ENCODE measurements at places on chromosomes 6 and 20. TPM values are rescaled to one million over a fixed set of nuclear protein-coding genes. Genes with fewer than 3 reads are reported as not detected.

DNA sequence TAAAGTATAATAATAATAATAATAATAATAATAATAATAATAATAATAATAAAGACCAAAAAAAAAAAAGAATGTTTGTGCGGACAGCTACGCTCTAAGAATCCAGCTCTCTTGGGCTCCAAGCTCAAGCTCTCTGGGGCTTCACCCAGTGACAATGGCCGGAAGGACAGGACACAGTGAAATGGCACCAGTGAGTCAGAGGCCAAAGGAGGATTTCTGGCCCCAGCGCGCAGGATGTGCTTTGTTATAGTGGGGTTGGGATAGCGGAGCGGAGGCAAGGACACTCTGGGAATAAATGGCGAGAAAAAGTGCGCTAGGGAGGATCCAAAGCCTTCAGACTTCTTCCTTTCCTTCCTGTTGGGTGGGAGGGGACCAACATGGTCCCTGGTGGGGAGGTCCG, 38.2 kb downstream of the HLA-A start:
- DNase-seq = no peak

GRCh38 chr20:8805737-8806442, 263.0 kb upstream of the PLCB4 start:
- no peak for DNase-seq

DNA sequence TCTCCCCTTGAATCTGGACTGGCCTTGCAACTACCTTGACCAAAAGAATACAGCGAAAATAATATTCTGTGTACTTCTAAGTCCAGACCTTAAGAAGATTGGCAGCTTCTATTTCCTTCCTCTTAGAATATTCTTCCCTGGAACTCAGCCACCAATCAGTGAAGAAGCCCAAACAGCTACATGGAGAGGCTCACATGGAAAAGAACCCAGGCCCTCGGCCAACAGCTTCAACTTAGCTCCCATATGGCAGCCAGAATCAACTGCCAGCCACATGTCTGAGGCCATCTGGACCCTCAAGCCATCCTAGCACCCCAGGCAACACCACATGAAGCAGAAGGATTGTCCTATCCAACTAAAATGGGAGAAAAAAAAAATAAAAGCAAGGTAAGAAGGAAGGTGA, 178.8 kb downstream of the IBTK start:
- DNase-seq = no peak

Gene SMLR1
- total RNA-seq = not detected

- no peak for DNase-seq
These were observed 1340.0 kb upstream of the MAP3K7 start for GRCh38 chr6:91926827-91927226.

Gene CALHM4
- total RNA-seq = not detected

GRCh38 chr6:103122766-103123601, 1729.5 kb downstream of the GRIK2 start:
- DNase-seq = no peak

Gene ARHGAP18
- total RNA-seq = 11.8 TPM

DNA sequence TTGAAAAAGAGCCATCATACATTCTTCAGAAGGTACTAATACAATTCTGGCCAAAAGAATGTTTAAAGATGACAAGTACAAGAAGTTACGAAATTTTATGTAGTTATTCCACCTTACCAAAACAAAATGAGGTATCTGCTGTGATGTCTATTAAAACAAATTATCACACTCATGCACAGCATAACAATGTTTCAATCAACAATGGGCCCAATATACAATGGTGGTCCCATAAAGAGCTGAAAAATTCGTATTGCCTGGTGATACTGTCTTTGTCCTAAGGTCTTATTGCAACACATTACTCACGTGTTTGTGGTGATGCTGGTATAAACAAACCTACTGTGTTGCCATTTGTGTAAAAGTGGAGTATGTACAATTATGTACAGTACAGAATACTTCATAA, 3.6 kb upstream of the NUP153 start:
- no peak for DNase-seq
